ENCODE measurements at places on chromosomes 3 and 15.

DNA sequence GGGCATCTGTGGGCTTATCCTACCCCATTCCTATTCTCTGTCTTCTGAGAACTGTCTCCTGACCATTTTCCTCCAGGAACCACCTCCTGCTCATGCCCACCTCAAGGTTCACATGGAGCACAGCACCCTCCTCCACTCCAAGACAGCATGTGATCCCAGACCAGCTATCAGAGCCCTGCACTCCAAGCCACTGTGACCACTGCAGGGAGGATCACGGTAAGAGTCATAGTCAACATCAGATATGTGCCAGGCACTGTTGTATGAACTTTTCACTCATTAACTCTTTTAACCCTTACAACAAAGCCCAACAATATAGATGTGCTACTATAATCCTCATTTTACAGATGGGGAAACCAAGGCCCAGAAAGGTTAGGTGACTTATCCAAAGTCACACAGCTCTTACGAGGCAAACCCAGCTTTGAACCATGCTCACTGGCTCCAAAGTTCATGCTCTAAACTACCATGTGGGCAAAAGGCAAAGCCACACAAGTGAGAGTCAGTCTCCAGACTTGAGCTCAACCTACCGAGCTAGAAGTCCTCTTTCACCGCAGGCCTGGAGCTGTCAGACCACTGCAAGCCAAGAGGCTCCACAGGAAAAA is 115.1 kb upstream of the IQSEC1 start:
- no peak for DNase-seq

DNA sequence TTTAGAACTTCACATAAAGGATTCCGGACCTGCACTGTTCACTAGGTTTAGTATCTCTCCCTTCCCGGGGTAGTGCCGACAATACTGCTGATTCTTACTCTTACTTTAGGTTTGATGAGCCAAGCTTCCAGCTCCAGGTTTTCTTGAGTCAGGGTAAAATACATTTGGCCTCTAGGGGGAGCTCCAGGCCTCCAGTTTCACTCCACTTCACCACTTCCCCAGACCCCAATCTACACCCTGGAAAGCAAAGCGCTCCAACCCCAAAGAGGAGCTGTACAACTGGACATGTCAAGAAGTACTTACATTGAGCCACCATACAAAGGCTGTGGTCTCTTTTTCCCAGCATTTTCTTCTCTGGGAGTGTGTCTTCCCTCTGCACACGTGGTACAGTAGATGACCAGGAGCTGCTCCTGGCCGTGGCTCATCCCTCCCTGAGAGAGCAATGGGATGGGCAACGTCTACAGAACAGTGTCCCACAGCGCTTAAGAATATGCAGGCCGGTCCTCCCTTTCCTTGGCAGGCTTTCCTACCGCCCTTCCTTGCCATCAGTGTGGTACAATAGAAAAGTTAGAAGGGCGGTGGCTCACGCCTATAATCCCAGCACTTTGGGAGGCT is 93.9 kb upstream of the CCDC80 start:
- DNase-seq = peak; percentile 72

DNA sequence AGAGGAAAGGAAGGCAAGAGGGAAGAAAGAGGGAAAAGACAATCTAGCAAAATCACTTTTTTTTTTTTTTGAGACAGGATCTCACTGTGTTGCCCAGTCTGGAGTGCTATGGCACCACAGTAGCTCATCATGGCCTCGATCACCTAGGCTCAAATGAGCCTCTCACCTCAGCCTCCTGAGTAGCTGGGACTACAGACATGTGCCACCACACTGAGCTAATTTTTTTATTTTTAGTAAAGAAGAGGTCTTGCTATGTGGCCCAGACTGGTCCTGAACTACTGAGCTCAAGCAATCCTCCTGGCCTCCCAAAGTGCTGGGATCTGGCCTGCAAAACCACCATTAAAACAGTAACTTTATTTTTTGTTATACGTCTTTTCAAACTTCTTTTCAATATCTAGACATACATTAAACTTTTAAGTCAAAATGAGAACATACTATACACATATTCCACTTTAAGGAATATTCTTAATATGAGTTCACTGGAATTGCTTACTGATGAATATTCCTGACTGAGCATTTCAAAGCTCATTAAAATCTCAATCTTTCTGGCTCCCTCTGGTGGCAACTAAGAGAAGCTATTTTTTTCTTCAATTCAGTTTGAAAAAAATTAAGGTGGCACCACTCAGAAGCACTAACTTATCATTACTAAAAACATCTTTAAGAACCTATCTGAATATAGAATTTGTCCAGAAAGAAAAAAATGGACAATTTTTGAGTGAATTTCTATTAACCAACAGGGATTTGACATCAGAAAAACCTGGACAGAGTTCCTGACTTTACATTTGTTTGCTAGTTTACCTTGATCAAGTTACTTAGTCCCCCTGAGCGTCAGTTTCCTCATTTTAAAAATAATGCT is 40.9 kb downstream of the UACA start:
- no peak for DNase-seq

DNA sequence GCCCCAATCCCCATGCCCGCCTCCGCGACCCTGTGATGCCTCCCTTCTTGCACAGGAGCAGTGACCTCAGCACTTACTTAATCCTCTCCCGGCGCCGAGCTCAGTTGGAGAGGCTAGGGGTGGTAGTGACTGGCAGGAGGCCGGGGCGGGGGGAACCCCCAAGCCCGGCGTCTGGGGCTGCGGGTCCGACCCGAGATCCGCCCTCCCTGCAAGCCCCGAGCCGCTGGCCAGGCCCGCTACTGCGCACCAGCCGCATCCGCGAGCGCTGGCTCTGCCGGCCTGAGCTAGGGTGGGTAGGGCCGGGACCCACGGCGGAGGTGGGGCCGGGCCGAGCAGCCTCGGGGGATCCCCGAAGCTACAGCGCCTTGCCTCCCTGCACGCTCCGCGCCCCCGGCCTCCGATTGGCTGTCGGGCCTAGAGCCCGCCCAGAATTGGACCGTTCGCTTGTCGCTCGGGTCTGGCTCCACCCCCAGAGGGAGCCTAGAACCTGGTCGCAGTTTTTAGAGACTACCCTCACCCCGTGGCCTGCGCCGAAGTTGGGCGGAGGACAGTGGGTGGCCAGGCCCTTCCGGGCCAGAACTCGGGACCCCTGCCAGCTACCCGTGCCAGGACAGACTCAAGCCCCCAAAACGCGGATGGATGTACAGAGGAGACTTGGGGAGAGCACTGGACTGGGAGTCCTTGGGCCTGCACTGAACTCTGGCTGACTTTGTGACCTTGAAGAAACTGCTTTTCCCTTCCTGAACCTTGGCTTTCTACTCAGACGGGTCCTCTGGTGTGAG is at the start of gene C3orf18:
Gene C3orf18 (minus strand): TSS at position 362 of the 782 bp plus-strand sequence. CDS start 2,048 bp downstream, outside the sequence.
- peak; percentile 97 for DNase-seq

DNA sequence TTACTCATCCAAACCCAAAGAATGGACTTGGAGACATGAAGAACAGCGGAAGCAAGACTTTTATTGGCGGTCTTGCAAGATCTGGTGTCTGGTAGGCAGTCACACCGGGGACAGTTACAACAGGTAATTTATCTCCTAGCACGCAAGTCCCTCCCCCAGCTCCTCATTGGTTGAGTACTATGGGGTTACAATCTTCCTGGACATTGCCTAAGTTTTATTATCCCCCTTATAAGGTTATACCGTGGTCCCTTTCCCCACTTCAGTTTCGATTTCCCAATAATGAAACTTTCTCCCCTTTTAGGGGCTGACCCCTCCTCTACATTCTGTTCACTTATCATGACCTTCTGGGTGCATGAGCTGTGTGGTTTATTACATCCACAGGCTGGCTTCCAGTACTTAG is 18.7 kb downstream of the ARL8B start:
- no peak for DNase-seq

- no peak for DNase-seq
Measured at GRCh38 chr3:24829629-24830229, 335.1 kb upstream of the THRB start.

- DNase-seq = no peak
Measured at GRCh38 chr3:151943539-151943938, 70.1 kb downstream of the SUCNR1 start.

DNA sequence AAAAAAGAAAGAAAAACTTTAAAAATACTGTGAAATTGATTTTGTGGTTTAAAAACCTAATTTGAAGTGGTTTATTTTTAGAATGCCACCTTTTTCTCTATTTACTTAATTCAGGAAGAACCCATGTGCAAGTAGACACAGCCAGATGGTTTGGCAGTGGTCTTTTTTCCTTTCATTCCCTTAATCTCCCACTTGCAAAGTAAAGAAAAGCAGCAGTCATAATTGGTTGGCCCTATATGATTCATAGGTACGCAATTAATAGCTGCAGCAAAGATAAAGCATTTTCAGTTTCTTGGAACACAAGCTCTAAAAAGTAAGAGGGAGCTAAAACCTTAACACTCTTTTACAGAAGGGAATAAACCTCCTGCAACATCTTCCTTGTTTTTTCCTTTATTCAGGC is 115.3 kb downstream of the MECOM start:
- no peak for DNase-seq

GRCh38 chr15:33198541-33198940 is 4.0 kb upstream of the FMN1 start:
- DNase-seq = no peak

- DNase-seq = no peak
Measured at GRCh38 chr3:35745802-35746484, 106.6 kb downstream of the ARPP21 start.

GRCh38 chr15:52689562-52689961 is 10.4 kb upstream of the ATOSA start:
- no peak for DNase-seq

DNA sequence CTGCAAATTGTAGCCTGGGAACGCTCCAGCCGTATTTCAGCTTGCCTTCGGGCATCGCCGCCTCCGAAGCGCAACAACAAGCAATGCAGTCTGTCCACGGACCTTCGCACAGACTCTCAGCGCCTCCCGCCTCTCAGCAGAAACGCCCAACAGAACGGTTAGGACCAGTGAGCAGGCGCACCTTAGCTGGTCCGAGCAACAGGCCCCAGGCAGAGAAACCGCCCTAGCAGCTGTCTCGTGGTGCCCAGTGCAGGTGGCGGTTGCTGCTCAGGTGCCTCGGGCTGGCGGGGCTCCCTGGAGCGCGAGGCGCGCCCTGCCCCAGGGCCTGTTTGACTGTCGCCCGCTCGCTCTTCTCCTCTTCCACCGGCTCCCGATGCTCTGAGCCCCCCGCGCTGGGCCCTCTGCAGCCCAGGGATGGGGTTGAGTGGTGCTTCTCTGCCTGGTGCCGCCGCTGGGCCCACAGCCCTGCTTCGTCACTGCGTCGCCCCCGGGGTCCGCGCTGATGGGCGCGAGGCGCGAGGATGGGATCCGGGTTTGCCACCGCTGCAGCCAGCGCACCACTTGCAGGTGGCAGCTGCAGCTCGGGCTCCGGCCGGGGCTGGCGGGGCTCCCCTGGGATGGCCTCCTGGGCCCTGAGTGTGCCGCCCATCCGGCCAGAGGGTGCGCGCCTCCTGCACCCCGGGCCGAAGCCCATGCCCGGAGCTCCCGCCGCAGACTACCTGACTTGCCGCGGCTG is 268.4 kb upstream of the FRG2C start:
- no peak for DNase-seq

- DNase-seq = peak; percentile 45
Measured at GRCh38 chr15:69478259-69478781, 25.7 kb downstream of the RPLP1 start.

DNA sequence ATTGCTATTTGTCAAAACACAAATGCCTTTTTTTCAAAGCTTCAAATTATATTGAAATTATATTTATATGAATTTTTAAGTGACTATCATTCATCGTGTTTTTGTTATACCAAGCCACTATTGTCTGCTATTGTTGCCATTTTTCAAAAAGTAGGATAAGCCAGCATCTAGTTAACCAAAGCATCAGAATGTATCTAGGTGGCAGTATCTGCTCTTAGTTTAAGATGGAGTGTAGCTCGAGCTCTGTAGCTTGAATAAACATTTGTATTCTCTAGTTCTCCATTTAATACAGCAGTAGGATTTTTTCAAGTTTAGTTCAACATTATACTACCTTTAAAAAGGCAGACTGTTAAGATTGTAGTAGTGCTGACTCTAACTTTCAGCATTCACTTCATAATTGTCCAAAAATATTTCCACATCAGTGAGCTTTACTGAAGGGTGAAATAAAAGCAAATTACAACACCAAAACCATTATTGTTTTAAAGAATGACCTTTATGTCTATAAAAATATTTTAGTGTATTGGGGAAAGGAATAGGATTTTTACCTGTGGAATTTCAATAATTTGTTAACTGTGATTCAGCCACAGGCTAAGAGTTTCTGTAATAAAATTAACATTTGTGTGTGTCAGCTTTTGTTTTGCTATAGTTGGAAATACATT is 19.6 kb upstream of the C15orf61 start:
- DNase-seq = no peak
